ENCODE measurements at places on chromosomes 5 and 9. TPM values are rescaled to one million over a fixed set of nuclear protein-coding genes. Genes with fewer than 3 reads are reported as not detected.

The OR13J1 gene
- not detected for polyA plus RNA-seq

The RFESD gene
- 3.0 TPM for polyA plus RNA-seq

The JADE2 gene
- 12.4 TPM for polyA plus RNA-seq

The ELL2 gene
- 131 TPM for polyA plus RNA-seq

The C9orf50 gene
- polyA plus RNA-seq = 0.26 TPM

The IL31RA gene
- polyA plus RNA-seq = 1.9 TPM

The RASEF gene
- polyA plus RNA-seq = 0.02 TPM

Measured in AG04450 (cell line).